ENCODE measurements at places on chromosomes 3 and 15.

DNA sequence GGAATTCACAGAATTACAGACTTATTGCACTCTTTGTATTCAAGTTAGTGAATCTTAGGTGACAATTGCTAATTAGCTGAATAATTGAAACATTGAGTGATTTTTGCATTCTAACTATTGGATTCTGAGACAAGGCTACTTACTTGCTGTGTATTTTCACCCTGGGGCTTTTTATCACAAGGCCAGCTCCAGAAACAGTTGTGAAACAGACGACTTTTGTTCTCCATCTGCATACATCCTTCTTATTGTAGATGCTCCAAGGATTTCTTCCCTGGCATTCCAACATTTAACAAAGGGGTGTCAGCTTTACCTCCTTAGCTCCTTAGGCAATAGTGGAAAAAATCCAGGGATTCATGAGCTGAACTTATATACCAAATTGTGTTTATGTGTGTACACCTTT, 233.2 kb upstream of the CHRM5 start:
- no peak for DNase-seq

- DNase-seq: no peak
Observed at GRCh38 chr3:193396451-193397244, 18.1 kb upstream of the ATP13A5 start.

- DNase-seq: peak; percentile 91
Observed at GRCh38 chr15:74240002-74240568, 4.0 kb downstream of the CCDC33 start.

DNA sequence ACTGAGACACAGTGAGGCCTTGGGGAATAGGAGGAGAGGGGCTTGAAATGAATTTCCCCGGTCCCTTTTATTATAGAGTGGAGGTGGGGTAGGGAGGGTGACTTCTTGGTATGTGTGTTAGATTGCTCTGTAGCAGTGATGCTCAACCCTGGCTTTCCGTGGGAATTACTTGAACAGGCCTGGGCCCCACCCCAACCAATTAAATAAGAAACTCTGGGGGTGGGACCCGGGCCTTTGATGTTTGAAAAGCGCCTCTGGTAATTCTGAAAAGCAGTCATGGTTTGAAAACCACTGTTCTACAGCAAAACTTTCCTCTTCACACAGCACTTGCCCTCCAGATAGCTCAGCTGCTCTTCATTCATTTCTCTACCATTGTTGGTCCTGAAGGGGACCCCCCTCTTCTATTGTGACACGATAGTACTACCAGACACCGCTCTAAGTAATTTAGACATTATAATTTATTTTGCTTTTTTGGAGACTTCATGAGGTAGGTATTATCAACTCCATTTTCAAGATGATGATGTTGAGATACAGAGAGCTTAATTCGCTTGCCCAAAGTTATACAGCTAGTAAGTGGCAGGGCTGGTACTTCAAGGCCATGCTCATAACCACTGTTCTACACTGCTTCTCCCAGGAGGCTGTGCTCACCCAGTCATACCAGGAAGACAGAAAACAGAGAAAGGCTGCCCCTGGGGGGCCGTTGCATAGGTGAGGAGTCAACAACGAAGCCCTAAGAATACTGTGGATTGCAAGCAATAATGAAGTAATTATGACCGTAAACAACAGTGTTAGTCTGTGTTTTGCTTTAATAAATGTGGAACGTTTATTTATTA, 176.2 kb downstream of the PEX5L start:
- no peak for DNase-seq

GRCh38 chr15:78923480-78924360, 21.1 kb downstream of the CTSH start:
- DNase-seq: no peak

DNA sequence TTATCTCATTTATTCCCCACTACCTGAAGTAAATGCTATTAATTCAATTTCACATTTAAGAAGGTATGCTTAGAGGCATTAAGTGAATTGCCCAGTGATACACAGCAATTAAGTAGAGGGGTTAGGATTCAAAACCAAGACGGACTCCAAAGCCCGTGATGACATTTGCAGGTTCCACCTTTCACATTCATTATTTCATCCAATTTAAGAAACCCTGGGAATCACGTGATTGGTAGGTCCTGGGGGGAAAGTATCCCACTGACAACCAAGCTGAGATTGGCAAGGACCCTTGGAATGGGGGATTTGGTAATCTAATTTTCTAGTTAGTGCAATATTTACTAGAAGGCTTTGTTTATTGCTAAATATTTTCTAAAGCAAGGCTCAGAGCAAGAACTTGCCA, 1.8 kb downstream of the POMGNT2 start:
- DNase-seq: no peak

- no peak for DNase-seq
Observed at GRCh38 chr3:180048103-180048502, 11.4 kb upstream of the PEX5L start.

- DNase-seq: no peak
Observed at GRCh38 chr15:56959318-56959648, 40.8 kb downstream of the TCF12 start.

DNA sequence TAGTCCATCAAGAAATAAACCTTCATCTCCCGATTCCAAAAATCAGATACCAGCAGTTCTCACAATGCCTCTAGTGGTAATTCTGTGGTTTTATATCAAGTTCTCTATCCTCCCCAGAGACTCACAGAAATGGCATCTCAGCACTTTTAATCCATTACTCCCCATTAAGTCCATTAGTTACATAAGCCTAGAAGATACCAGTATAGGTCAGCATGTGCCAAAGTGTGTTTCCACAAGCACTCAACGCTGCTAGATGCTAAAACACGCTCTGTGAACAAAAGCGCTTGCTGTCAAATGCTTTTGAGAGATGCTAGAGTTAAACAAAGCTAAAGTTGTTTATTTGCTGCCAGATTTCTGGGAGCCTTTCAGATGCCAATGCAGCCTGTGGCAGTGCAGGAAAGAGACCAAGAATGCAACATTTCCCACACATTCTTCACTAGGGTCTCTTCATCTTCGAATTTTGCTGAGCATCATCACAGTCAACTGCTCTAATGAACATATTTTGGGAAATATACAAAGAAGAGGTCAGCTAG, 918.8 kb upstream of the CFAP20DC start:
- DNase-seq: no peak

DNA sequence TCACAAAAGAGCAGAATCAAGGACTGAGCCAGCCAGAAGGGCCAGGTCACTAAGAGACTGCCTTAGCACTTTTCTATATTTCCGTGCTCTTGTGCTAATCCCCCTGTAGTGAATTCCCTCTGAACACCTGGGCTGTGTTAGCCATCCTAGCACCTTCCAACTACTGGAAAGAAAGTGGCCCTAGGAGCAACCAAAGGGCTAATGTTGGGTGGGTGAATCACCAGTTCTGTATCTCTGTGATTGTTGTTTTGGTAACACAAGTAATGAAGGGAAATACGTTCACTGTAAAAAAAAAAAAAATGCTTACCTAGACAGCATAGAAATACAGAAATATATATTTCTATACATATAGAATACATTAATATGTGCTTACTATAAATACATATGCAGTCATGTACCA, 43.9 kb downstream of the PXYLP1 start:
- no peak for DNase-seq

DNA sequence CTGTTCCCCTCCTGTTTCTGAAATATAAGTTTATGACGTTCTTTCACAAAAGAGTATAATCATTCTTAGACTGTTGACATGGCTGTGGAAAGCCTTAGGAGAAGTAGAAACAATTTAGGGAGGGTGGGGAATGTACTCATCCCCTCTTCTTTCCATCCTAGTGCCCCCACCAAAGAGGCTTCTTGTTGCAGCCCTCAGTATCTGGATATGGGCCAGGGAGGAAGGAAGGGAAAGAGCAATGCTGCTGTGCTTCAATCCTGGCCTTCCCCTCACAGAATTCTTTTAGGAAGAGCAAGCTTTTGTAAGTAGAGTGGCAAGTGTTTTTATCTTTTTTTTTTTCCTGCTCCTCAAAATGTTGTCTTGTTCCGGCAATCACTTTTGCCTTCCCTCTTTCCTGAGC, 1.7 kb downstream of the INAFM2 start:
- DNase-seq: no peak
